ENCODE measurements at places on chromosomes 7 and 10.

- no peak for DNase-seq
Observed at GRCh38 chr7:128105228-128106022, 74.2 kb upstream of the LRRC4 start.

DNA sequence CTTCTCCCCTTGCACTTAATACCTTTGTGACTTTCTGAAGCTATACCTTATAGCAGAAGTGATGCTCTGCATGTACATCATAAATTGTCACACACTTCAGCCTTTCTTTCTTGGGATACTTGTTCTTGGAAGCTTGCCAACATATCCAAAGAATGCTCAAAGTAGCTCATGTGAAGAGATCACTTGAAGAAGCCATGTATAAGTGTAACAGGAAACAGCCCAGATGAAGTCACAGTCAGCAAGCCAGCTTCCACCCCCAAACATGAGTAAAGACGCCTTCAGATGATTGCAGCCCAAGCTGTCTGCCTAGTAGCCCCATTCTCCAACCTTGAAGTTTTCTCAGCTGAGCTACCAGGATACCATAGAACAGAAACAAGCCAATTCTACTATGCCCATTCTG, 50.9 kb downstream of the DGKB start:
- no peak for DNase-seq

DNA sequence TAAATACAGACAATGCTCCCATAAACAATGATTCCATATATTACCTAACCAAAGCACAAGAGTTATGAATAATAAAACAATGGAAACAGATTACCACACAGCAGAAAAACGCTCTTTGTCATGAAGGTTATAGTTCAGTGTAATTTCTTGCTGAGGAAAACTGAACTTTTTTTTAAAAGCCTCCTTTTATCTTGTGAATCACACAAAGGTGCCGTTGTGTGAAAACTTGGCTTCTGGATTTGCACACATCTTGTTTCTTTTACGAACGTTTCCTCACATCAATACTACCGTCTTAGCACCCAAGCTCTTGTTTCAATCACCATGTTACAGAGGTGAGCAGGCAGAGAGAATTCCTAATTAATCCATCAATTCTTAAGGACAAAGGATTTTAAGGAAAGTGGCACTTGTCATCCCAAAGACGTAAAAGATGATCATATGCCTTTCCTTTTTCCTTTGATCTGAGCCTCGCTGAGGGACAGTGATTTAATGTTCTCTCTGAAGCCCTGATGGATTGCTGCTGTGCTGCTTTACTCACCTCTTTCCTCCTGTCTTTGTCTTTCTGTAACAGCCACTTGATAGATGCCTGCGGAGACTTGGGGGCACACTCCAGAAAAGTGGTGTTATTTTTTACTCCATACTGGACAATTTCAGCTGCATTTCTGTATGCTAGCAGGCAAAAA, 110.1 kb downstream of the CD36 start:
- DNase-seq: no peak

- DNase-seq: no peak
Observed at GRCh38 chr7:47092336-47092735, 489.6 kb downstream of the TNS3 start.

DNA sequence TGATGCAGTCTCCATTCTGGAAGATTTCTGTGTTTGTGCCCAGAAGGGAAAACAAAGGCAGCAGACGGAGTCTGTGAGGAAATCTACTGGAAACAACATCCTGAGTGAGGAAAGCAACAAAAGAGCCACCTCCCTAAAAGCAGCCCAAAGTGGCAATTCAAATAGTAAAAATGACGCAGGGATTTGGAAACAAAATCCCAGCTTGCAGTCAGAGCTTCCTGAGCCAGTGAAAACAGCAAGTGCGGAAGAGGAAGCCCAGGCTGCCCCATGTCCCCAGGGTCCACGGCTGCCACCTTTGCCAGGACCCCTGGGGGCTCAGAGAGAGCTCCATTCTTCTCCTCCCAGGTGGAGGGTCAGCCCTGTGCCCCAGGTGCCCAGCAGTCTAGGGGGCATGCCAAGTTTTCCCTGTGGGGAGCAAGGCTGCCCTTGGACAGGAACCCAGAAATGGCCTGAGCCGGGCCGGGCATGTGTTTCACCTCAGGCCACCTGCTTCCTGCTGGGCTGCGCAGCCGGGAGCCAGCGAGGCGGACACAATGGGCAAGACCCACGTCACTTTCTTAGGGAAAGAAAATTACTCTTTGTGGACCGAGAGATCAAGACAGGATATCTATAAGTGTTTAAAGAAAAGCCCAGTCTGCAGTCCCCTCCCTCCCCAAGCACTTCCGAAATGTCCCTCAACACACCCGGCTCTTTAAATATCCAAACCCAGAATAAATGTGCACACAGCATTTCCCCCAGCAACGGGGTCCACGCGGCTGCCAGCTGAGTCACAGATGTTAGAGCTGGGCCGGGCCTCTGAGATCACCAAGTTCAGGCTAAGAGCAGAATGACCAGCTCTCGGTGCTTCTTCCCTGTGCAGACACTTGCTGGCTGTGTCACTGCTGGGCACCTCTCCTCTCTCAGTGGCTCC, 231.1 kb downstream of the ARHGAP12 start:
- no peak for DNase-seq

All from CD4-positive, alpha-beta T cell treated with Interleukin-6 for 4 hours (primary cell).